ENCODE measurements at places on chromosomes 3 and 15. TPM values are rescaled to one million over a fixed set of nuclear protein-coding genes. Genes with fewer than 3 reads are reported as not detected.

CD276 gene
- 35.6 TPM for total RNA-seq

DNA sequence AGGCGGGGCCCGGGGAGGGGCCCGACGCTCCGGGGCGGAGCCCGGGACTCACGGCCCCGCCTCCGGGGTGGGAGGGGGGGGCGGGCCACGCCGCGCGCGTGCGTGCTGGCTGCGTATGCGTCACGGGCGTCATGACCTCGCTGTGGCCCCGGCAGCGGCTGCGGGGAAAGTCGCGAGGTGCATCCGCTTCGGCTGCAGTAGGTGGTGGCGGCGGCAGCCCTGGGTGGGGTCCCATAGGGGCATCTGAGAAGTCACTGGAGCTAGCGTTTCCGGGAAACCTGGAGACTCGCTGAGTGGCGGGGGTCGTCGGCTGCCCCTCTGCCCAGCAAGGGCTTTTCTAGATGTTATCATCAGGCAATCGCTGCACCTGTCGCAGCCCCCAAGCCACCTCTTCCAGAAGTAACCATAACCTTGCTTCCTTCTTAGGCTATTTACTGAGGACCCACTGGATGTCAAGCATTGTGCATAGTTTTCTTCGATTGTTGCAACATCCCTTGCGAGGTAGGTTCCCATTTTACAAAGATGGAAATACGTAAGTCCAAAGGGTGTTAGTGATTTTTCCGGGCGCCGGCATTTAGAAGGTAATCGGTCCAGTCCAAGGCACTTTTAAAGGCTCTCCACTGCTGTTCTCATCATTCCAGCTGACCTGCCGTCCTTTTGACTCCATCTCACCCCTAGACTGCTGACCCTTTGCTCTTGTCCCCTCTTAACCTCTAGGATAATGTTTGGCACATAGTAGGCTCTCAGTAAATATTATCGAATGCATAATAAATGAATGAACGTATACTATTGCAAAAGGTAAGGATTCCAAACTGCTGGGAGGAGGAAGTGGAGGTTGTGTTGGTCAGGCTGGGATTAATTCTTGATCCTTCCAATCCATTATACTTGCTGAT lies at the start of gene GDPGP1:
GDPGP1 (plus strand) TSS at position 114 of the 893 bp plus-strand sequence. CDS start 6,700 bp downstream, outside the sequence.
- DNase-seq = no peak

GRCh38 chr15:40990080-40990479 lies 36.8 kb downstream of the CHAC1 start:
- DNase-seq = no peak

WDR6 gene
- 83.3 TPM for total RNA-seq

NCEH1 gene
- total RNA-seq = 60.4 TPM

DNA sequence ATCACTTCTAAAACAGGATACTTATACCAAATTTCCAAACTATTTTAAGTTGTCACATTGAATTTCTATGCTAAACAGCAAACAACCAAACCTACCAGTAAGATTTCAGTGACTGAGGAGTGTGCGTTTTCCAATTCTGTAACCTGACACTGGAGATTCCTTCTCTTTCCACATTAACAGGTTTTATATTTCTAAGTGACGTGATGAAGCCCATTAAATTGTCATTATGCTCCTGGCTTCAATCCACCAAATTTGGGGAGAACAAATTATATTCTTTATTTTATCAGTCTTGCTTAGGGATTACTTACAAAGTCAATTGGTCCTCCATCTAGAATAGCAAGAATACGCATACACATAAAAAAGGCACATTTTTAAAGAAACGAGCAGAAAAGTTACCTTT lies 764.8 kb upstream of the NR2F2 start:
- DNase-seq = no peak

GPR176 gene
- total RNA-seq = 1.8 TPM

GRCh38 chr3:71006810-71007785 lies 576.4 kb downstream of the FOXP1 start:
- no peak for DNase-seq

GRCh38 chr3:37891227-37891626 lies 29.5 kb downstream of the CTDSPL start:
- no peak for DNase-seq

- DNase-seq = no peak
Measured at GRCh38 chr15:64828985-64829384, 3.5 kb upstream of the PIF1 start.
